Thymus (tissue), 14 donors: ENCODE measurements at places on chromosomes 12 and 14. TPM values are rescaled to one million over a fixed set of nuclear protein-coding genes. Genes with fewer than 3 reads are reported as not detected.

DNA sequence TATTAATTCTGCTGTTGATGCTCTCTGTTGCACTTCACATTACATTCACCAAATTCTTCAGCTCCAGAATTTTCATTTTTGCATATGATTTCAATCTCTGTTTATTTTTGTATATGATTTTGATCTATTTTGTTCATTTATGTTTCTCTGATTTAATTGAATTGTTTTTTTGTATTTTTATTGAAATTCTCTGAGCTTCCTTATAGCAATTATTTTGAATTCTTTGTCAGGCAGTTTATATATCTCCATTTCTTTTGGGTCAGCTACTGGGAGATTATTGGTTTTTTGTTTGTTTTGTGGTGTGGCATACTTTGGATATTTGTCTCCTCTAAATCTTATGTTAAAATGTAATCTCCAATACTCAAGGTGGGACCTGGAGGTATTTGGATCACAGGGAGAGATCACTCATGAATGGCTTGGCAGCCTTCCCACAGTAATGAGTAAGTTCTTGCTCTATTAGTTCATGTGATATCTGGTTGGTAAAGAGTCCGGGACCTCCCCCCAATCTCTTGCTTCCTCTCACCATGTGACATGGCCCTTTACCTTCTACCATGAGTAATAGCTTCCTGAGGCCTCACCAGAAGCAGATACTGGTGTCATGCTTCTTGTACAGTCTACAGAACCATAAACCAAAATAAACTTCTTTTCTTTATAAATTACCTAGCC, 8.7 kb upstream of the TCL1A start:
- no peaks in the 10 kb centered on the region for H3K27me3 ChIP-seq
- DNase-seq = no peak
- H3K4me3 ChIP-seq = no peak overlapping the region
- no peak overlapping the region for H3K27ac ChIP-seq

GRCh38 chr12:89856431-89856830, 147.8 kb upstream of the ATP2B1 start:
- H3K27ac ChIP-seq = no peak overlapping the region
- no peak overlapping the region for H3K4me3 ChIP-seq
- H3K4me1 ChIP-seq = peaks cover 8% of the 10 kb centered on the region
- H3K27me3 ChIP-seq = no peaks in the 10 kb centered on the region
- no peaks in the 10 kb centered on the region for H3K36me3 ChIP-seq

DNA sequence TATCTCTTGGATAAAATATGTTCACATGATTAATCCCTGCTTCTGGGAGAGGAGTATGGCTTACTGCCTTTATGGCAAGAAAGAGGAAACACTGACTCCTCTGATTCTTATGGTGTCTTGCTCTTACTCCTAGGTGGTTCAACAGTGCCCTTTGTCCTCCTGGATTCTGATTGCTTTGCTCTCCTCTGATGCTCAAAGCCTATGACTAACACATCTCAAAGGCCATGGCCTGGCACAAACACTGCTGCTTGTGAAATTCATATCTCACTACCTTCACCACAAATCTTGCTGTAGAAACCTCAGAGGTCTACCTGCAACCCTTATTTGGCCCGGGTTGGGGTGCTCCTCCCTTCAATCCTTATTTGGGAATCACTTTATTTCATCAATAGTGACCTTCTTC, 217.2 kb downstream of the C12orf50 start:
- H3K27ac ChIP-seq = no peak overlapping the region
- H3K4me1 ChIP-seq = no peaks in the 10 kb centered on the region
- H3K27me3 ChIP-seq = no peaks in the 10 kb centered on the region
- no peak overlapping the region for H3K4me3 ChIP-seq
- H3K36me3 ChIP-seq = no peaks in the 10 kb centered on the region

DNA sequence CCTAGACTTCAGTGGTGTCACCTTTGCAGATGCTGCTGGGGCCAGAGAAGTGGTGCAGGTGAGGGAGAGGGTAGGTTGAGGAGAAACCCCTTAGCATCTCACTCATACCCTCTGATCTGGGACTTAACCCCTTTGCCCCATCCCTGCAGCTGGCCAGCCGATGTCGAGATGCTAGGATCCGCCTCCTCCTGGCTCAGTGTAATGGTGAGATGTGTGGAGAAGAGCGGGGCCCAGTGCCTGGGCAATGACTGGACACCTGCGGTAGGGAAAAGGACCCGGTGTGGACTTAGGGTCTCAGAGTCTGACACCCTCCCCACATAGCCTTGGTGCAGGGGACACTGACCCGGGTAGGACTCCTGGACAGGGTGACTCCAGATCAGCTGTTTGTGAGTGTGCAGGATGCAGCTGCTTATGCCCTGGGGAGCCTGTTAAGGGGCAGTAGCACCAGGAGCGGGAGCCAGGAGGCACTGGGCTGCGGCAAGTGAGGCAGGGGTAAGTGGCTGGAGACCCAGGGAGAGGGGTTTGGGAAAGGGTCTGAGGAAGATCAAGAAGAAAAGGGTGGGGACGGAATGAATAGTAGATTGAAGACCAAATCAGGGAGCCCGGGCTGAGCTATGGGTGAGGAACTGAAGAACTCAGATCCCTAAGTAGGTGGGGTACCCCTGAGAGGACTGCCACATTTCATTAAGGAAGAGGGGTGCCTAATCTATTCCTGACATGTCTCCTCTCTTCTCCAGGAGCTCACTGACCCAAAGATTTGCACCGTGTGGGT, 7.6 kb downstream of the B4GALNT1 start:
- H3K27me3 ChIP-seq = peaks cover 78% of the 10 kb centered on the region
- no peak overlapping the region for H3K4me3 ChIP-seq
- no peak for DNase-seq

GRCh38 chr12:55719371-55719770, 822 bp upstream of the RDH5 start:
- H3K36me3 ChIP-seq = peaks cover 25% of the 10 kb centered on the region
- H3K27ac ChIP-seq = no peak overlapping the region
- H3K27me3 ChIP-seq = no peaks in the 10 kb centered on the region
- H3K4me3 ChIP-seq = no peak overlapping the region
- no peak for DNase-seq

SDR9C7 gene
- total RNA-seq = 0.33 TPM

DNA sequence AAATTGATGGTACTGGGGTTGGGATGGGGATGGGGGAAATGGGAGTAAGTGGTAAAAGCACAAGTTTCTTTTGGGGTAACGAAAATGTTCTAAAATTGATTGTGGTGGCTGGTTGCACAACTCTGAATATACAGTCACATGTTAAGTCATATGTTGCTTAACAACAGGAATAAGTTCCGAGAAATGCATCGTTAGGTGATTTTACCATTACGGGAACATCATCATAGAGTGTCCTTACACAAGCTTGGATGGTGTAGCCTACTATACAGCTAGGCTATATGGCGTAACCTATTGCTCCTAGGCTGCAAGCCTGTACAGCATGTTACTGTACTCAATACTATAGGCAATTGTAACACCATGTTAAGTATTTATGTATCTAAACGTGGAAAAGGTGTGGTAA, 31.0 kb downstream of the ITGA7 start:
- no peak for DNase-seq
- H3K4me1 ChIP-seq = peaks cover 4% of the 10 kb centered on the region
- H3K27me3 ChIP-seq = peaks cover 12% of the 10 kb centered on the region
- no peak overlapping the region for H3K27ac ChIP-seq
- no peak overlapping the region for H3K4me3 ChIP-seq

GRCh38 chr12:46800160-46800559, 25.6 kb downstream of the SLC38A4 start:
- H3K27ac ChIP-seq = no peak overlapping the region
- H3K4me3 ChIP-seq = no peak overlapping the region
- no peak for DNase-seq
- no peaks in the 10 kb centered on the region for H3K36me3 ChIP-seq
- H3K4me1 ChIP-seq = no peaks in the 10 kb centered on the region

DNA sequence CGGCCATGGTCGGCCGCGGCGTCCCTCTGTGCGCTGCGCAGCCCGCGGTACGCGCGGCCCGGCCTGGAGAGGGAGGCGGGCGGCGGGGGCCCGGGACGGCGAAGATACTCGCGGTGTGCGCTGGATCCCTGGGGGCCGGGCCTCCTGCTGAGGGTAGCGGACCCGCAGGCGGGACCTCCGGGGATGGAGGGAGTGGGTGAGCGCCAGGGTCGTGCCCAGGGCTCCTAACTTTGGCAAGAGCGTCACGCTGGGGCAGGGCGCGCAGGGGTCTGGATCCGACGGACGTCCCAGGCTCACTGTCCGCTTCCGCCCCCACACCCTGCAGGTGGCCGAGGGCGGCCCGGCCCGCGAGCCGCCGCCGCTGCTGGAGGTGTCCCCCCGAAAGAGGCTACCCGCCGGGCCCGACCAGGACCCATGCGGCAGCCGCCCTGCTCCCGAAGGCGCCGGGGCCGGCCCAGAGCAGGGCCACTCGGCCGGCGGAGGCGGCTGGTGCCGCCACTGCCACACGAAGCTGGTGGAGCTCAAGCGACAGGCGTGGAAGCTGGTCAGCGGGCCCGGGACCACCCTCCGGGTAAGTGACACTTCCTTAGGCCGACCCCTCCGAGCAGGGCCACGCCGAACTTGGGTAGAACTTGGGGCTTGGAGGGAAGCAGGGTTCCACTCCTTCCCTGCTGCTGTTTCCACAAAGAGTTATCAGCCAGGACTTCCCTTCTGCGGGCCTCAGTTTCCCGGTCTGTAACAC, 502 bp downstream of the KIF26A start:
- H3K4me3 ChIP-seq = peak overlapping the region; percentile 43
- H3K27me3 ChIP-seq = peaks cover 65% of the 10 kb centered on the region
- peaks cover 7% of the 10 kb centered on the region for H3K4me1 ChIP-seq

- no peak overlapping the region for H3K4me3 ChIP-seq
- no peak for DNase-seq
- H3K27ac ChIP-seq = no peak overlapping the region
- no peaks in the 10 kb centered on the region for H3K36me3 ChIP-seq
- H3K4me1 ChIP-seq = no peaks in the 10 kb centered on the region
Observed at GRCh38 chr14:99586054-99586760, 17.8 kb downstream of the CCDC85C start.

GRCh38 chr14:49880267-49881064, 12.4 kb upstream of the ARF6 start:
- H3K27me3 ChIP-seq = no peaks in the 10 kb centered on the region
- DNase-seq = no peak
- no peak overlapping the region for H3K27ac ChIP-seq

SERPINA6 gene
- total RNA-seq = 0.33 TPM

TUBA1B gene
- total RNA-seq = 2,059 TPM
